SHP77 (cell line): ENCODE measurements at places on chromosomes 5 and 9.
A peak's percentile ranks its signal among the peaks of the same experiment; 100 is the strongest.

DNA sequence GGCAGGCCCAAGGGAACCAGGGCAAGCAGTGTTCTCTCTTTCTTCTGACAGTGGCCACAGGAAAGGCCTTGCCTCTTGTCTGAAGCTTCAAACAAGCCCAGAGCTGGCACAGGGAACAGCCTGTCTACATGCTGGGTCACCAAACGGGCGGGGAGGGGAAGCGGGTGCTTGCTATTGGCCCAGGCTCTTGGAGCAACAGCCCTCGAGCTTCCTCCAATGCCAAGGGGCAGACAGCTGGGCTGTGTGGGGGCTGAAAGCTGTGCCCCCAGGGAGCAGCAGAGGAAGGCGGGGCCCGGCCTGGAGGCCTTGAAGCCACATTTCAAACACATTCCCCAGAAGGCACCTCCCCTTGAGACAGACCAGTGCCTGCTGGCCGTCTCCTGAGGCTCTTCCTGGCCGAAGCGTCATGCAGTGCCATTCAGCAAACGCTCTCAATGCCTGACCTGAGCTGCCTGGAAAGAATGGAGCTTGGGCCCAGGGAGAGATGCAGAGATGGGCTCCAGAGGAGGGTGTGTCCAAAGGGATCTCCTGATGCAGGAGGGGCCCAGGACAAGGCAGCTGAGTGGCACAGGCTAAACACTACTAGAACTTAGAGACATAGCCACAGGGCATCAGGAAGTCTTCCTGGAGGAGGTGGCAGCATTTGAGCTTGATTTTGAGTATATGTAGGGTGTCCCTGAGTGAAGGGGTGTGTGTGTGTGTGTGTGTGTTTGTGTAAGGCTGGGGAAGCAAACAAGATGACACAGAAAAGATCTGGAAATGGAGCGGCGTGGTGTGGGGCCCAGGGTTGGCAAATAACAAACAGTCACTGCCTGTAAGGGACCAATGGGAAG is 2.5 kb downstream of the FIBCD1 start:
- no peak for DNase-seq

DNA sequence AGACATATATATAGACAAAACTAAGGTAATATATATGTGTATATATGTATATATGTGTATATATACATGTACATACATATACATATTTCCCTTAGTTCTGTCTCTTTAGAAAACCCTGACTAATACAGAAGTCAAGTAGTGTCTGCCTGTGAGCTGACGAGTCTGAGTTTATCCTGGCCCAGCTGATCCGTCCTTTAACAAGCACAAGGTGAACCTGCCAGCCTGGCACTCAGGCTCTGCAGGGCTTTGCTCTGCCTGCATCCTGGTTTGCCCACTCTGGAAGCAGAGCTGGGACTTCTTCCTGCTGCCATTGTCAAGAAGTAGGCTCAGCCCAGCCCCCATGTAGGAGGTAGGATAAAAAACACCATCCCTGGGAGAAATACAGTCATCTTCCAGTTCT is 388.0 kb downstream of the ICE1 start:
- DNase-seq, result no peak

- DNase-seq, result no peak
These were observed 16.5 kb downstream of the RICTOR start for GRCh38 chr5:39057734-39058133.

DNA sequence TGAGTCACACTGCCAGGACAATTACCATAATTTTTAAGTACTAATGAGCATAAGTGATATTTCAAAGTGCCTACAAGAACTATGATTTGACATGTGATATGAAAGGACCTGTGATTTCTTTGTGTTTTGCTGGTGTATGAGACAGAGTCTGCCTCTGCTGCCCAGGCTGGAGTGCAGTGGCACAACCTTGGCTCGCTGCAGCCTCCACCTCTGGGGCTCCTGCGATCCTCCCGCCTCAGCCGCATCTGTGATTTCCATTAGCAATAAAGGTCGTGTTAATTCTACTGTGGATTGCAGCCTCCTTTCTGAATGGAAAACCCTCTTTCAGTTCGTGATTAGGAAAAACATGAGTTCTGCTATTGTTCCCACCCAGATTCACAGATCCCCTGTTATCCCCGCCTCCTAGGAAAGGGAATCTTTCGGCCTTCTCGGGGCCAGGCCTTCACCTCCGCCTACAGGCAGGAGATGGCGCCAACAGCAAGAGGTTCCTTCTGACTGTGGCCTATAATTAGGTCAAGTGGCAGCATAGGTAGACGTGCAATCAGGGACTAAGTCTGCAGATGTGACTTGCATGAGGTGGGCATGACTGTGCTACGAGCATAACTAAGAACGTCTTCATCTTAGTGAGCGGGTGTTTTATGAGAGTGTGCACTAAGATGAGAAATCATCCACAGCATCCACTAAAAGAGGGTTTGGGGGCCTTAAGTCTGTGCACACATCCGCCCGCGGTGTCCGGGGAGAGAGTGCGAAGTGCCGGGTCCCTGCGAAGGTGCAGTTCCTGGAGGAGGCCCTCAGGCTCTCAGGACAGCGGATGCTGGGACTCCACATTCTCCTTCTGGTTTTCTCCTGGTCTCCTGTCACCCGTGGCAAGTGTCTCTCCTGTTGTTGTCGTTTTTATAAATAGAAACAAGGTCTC is 23.1 kb downstream of the TRIM7 start:
- no peak for DNase-seq

DNA sequence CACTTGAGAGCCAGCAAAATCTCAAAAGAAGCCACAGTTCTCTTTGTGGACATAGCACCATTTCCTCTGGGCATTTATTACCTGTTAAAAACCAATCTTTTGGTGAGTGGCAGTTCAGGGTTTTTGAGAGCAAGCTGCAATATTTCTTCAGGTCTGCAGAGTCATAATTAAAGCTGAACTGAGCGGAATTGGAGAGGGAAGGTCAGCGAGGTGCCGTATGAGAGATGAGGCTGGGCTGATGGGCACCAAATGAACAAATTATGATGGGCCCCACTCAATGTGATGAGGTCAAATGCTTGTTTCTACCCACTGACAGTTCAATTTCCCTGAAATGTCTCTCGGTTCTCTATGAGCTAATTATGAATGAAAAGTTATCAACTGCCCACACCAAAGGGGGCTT is 231.9 kb downstream of the AP3B1 start:
- no peak for DNase-seq

GRCh38 chr9:134463280-134463679 is 137.0 kb downstream of the RXRA start:
- DNase-seq, result no peak

DNA sequence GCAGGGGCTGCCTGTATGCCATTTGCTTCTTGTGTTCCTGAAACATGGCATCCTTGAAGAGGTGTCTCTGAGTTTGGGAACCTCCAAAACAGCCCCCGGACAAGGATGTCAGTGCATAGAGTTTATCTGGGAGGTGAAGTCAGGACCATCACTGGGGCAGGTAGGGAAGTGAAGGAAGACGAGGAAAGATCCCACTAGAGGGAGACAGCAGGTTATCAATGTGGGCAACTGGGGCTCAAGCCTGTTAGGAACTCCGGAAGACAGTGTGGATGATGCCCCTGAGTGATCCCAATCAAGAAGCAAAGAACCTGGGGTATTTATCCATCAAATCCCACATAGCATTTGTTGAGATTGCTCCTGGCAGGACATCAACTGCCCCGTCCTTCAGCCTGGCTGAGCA is 233.1 kb downstream of the AGTPBP1 start:
- DNase-seq, result peak; percentile 1

- no peak for DNase-seq
These were observed 5.2 kb downstream of the MEF2C start for GRCh38 chr5:88877826-88878225.

DNA sequence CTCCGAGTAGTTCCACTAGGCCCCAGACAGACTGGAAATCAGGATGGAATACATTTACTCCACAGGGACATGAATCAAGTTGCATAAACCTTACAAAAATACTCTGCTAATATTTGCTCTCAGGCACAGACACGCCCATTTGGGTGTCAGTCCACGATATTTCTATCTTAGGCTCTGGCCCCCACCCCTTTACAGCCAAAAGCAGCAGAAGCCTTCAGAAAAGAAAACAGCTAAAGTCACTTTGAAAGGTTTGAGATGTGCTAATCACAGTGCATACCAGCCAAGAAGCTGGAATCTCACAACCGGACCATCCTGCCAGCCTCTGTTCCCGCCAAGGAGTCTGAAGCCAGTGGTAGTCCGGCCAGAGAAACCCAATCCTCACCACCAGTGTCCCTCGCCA is 22.6 kb downstream of the PTPN3 start:
- no peak for DNase-seq

DNA sequence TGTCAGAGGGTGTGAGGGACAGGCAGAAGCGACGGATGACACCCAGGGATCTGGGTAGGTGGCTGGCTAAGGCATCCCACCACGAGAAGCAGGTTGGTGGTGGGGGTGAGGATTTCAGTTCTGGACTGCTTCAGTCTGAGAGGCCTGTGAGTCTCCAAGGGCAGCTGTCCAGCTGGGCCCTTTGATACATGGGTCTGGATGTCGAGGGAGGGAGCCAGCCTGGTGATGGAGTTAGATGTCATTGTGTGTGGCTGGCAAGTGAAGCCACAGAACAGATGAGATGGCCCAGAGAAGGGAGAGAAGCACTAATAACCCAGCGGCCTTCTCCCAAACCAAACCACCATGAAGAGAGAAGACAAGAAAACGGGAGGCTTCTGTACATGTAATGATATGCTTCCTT is 11.1 kb downstream of the MED27 start:
- DNase-seq, result no peak

- DNase-seq, result no peak
These were observed 38.9 kb upstream of the FOXB2 start for GRCh38 chr9:76980566-76980965.

DNA sequence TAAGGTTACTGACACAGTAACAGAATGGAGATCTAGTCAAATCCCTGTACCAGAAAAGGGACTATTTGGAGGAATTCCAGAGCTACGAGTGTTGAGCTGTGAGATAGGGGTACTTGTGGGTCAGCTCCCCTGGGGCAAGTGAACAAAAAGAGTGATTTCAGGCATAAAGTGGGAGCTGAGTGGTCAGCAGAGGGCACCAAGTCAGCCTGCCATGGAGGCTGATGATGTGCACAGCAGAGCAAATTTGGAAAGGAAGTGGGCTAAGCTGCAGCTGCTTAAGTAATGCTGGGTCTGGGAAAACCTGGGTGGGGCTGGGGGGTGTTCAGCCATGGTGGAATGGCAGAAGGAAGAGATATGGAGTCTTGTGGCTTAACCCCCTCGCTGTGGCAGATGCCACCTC is 327.9 kb downstream of the NTRK2 start:
- no peak for DNase-seq

DNA sequence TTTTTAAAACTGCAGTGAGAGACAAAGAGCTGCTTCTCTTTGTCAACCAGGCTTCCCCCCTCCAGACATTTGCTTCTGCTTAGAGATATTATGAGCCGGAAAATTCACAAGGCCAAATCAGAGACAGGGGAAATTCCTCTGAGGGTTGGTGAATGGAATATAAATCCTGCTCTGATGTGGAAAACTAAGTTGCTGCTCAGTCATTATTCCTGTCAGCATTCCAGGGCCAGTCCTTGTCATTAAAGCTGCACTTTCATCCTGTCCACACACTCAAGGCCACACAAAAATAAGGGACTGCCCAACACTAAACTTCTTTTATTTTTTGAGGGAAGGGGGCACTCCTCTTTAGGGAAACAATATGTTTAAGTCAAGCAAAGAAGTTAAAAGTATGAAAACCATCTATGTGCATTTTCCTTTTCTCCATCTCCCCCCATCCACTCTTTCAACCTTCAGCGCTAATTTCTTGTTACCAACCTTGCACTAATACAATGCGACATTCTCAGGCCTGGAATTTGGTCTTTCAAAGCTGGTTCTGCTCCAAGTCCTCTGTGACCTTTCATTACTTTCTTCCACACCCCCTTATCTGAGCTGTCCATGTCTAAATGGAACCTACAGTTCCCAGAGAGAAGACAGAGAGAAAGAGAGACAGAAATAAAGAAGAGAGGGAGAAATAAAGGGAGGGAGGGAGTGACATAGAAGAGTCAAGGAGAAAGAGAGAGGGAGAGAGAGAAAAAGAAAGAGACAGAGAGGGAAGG is 118.9 kb upstream of the S1PR3 start:
- no peak for DNase-seq

- DNase-seq, result peak; percentile 61
These were observed 16.1 kb downstream of the CPLX2 start for GRCh38 chr5:175887463-175887862.

DNA sequence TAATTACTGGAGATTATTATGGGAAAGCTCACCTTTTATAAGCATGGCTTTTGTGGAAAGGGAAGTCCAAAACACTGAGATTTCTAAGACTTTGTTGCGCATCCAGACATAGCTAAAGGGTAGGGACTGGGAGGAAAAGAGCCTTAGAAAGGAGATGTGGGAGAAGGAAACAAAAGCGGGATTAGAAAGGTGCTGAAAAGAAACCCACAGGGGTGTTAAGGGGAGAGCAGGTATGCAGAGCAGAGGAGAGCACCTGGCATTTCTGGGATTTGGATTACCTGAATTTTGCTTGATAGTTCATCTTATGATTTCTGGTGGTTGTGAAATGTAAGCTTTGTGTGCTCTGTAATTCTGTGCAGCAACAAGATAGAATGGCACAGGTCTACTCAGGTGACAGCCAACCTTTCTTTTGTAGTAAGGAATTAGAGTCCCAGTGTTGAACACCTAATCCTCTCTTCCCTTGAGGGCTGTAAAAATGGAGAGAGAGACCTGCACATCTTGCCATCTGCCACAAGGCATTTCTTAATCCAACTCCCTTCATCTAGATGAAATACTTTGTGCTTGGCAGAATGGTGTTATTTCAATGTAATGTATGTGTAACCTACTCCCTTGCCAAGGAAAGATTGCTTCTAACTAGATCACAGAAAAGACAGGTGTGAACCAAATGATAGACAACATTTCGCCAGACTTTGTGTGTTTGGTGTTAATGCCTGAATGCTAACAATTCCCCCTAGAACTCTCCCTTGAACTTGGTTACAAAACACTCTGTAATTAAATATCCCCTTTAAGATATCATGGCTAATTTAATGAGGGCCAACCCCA is 47.4 kb downstream of the ATPSCKMT start:
- no peak for DNase-seq

GRCh38 chr9:120787933-120788332 is 5.3 kb downstream of the FBXW2 start:
- DNase-seq, result no peak

DNA sequence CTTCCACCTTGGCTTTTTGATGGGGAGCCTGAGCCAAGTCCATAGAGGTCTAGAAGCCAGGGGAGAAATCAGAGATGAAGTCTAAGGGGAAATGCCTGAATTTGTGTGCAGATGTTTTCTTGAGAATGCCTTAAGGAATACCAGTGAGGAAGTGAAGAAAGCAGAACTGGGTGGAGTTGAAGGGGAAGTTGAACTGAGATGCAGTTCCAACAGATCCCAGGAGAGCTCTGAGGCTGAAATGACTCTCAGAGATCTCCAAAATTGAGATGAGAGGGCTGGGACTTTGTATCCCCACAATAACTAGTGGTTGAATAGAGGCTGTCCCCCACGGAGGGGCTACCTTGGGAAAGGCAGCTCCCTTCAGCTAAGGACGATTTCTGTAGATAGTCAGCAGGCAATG is 197.1 kb downstream of the ZNF462 start:
- no peak for DNase-seq

DNA sequence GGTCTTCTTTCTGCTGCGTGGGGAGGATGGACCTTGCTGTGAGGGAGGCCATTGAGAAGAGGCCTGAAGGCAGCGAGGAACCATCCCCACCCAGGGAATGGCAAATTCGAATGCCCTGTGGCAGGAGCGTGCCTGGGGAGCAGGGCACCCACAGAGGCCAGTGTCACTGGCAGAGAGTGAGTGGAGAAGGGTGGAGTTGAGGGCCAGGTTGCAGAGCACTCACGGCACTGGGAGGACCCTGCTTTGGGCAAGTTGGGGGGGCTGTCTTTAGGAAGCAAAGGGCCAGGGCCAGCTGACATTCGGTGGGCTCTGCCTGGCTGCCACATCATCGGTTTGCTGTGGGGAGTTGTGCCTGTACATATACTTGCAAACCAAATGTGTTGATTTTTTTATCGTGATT is 47.2 kb downstream of the SYK start:
- DNase-seq, result no peak
